ENCODE measurements at places on chromosomes 13 and 19.

GRCh38 chr19:34588249-34588648, 88.7 kb downstream of the SCGB2B2 start:
- DNase-seq, result no peak

DNA sequence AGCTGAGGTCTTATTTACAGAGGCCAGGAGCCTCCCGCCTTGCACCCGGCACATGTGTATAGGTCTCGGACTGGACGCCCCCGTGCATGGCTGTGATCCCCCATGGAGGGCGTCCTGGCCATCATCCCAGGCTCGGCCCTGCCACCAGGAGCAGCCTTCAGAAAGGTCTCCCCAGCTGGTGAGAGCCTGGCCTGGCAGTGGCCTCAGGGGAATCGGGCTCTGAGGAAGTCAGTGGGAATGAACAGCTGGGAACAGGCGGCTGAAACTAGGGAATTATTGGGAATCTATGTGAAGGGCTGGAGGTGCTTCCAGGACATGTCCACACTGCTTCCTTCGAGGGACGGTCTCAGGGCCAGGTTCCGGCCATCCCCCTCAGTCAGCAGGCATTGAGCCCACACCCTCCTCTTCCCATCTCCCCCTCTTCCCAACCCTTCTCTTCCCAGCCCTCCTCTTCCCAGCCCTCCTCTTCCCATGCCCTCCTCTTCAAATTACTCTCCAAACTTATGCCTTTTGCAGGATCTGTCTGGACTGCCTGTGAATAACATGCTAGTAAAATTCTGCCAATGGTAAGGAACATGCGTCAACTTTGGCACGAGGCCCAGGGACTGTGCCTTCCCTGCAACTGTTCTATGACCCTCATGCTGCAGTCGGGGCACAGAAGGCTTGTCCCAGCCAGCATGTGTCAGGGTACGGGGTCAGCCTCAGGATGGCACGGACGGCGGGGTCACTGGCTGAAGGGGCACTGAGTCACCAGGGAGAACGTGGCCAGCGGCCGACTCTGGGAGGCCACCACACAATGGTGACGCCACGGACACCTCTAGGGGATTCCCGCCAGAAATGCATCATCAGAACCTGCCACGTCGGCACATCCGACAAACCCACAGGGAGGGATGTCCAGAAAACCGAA, 24.2 kb upstream of the C13orf46 start:
- DNase-seq, result peak; percentile 61

GRCh38 chr19:52492201-52492993, 35.1 kb upstream of the ZNF808 start:
- peak; percentile 20 for DNase-seq

DNA sequence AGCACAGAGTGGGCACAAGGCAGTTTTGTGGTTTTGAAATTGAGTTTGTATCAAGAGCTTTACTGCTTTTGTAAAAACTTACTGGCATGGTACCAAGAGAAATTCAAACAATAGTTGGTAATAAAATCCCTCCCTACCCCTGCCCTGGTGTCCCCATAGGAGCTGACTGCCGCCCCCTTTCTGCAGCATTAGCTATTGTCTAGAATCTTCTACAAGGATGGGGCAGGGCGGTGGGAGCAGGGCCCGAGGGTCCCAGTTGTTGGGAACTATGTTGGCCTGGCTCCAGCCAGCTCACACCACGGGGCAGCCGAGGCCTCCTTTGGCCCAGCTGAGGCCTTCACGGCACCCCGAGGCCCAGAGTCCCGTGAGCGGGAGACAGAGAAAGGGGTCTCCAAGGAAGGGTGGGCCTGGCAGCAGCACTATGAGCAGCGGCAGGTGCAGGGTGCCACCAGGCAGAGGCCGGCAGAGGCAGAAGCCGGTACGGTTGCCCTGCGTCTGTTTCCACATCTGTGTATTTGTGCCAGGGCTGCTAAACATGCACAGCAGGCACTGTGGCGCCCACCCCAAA, 57.9 kb downstream of the KDM4B start:
- DNase-seq, result no peak

- DNase-seq, result no peak
These were observed 4.4 kb upstream of the PLEKHF1 start for GRCh38 chr19:29660835-29661234.

GRCh38 chr19:51258165-51259160, 7.6 kb downstream of the SIGLECL1 start:
- DNase-seq, result no peak
